Kidney epithelial cell (primary cell): ENCODE measurements at places on chromosomes 13 and 19. TPM values are rescaled to one million over a fixed set of nuclear protein-coding genes. Genes with fewer than 3 reads are reported as not detected.

DPRX gene
- total RNA-seq = not detected in 2 replicates

SSC5D gene
- total RNA-seq = 0.21 and 0.33 TPM in 2 replicates

LYL1 gene
- 3.3 and 5.3 TPM in 2 replicates for total RNA-seq

- no peak for DNase-seq
Observed at GRCh38 chr19:57664269-57665127, 4.2 kb upstream of the ZSCAN4 start.

GRCh38 chr13:98848746-98849145, 96.3 kb upstream of the SLC15A1 start:
- DNase-seq = no peak
